Large intestine (tissue), 12 donors: ENCODE measurements at places on chromosomes 12 and 14. TPM values are rescaled to one million over a fixed set of nuclear protein-coding genes. Genes with fewer than 3 reads are reported as not detected.

DNA sequence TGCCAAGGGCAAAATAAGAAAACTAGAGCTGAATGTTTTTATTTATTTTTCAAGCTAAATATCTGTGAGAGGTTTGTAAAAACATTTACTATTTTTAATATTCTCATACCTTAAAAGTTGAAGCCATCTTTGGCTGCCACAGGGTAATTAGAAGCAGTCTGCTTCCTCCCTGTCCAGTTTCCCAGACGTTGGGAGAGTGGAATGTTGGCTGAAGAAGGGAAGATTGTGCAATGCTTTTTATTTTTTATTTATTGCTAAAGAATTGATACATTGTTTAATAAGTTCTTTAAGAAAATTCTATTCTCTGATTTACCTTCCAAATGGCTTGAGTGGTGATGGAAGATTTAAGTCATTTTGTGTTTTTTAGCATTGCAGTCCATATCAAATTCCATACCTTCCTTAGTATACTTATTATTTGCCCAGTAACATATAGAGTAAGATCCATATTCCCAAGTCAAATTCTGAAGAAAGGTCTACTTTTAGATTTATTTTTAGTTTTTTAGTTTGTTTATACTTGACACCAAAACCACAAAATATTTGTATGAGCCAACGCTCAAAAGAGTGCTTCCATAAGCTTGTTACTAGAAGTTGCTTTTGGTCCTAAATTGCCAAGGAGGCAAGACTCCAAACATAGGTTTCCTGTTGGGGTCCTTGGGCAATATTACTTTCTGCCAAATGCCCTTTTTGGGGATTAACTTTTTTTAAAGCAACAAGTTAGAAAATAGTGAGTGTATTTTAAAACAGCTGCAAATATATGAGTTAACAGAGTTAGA, 124.0 kb upstream of the CPM start:
- H3K4me3 ChIP-seq, result no peak overlapping the region
- H3K27ac ChIP-seq, result no peak overlapping the region
- H3K36me3 ChIP-seq, result no peaks in the 10 kb centered on the region
- no peak for DNase-seq
- peaks cover 9% of the 10 kb centered on the region for H3K4me1 ChIP-seq

GRCh38 chr14:70917633-70918032, 10.4 kb downstream of the PCNX1 start:
- no peaks in the 10 kb centered on the region for H3K27me3 ChIP-seq
- no peak overlapping the region for H3K27ac ChIP-seq
- no peak for DNase-seq

DNA sequence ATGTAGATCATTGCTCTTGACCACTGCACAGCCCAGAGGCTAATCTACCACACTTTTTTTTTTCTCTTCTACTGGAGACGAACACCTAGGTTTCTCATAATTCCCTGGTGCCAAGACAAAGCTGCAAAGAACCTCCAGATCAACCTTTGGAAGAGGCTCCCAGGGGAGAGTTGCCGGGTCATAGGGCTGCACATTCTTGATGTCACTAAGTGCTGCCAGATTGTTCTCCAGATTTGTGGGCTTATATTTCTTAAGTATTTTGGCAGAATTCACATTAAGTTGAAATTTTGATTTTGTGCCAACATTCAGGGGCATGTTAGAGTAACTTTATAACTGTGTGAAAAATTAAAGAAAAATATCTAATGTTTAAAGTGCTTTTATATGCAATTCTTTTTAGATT, 13.5 kb upstream of the PDZRN4 start:
- no peaks in the 10 kb centered on the region for H3K4me1 ChIP-seq
- no peak for DNase-seq
- no peaks in the 10 kb centered on the region for H3K27me3 ChIP-seq
- H3K4me3 ChIP-seq, result no peak overlapping the region
- no peak overlapping the region for H3K27ac ChIP-seq

TBX3 gene
- 71.7 TPM for polyA plus RNA-seq

SELPLG gene
- polyA plus RNA-seq, result 5.6 TPM

DNA sequence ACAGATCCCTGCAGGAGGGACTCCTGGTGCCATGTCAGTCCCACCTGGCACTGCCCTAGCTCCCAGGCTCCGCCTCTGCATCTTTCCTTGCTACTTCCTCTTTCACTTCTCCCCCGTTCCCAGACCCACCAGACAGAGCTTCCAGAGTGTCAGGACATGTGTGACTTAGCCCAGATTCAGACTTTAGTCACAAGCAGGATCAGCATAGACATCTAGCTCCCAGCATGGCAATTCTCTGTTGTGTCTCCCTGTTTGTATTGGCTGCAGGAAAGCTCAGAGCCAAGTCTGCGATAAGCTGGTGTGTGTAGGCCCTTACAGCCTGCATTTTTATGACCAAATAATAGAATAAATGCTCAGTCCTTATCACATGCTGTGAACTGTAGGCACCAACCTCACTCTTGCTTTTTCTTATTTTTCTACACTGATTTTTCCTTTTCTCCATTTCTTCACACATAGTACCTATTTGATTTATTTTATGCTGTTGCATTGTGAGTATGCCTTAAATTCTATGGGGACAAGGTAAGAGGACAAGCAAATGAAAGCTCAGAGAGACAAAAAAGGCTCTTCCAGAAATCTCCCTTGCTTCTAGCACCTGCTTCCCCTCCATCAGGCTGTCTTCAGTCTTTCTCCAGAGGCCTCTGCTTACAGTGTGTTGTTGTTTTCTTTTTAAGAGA, 5.9 kb downstream of the DHRS2 start:
- H3K36me3 ChIP-seq, result no peaks in the 10 kb centered on the region
- no peak overlapping the region for H3K4me3 ChIP-seq
- no peak overlapping the region for H3K27ac ChIP-seq

DNA sequence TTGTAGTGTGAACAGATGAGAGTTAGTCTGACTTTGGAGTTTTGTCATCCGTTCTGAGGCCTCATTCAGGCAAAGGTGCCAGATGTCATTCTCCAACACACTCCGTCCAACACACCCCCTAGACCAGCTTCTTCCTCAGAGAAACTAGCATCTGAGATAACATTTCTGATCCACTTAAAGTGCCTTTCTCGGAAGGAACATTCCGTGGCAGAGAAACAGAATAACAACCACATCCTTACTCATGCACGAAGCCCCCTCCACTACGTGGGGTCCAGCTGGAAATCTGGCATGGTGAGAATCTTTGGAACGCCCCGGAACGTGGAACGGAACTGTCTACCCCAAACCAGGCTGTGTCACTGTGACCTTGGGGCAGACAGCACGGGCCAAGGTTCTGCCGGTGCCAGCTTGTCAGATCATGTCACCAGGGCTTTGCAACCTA, 17.0 kb upstream of the BCL7A start:
- H3K4me3 ChIP-seq, result no peak overlapping the region
- H3K4me1 ChIP-seq, result no peaks in the 10 kb centered on the region
- H3K36me3 ChIP-seq, result no peaks in the 10 kb centered on the region
- H3K27me3 ChIP-seq, result no peaks in the 10 kb centered on the region
- no peak overlapping the region for H3K27ac ChIP-seq
- no peak for DNase-seq

DNA sequence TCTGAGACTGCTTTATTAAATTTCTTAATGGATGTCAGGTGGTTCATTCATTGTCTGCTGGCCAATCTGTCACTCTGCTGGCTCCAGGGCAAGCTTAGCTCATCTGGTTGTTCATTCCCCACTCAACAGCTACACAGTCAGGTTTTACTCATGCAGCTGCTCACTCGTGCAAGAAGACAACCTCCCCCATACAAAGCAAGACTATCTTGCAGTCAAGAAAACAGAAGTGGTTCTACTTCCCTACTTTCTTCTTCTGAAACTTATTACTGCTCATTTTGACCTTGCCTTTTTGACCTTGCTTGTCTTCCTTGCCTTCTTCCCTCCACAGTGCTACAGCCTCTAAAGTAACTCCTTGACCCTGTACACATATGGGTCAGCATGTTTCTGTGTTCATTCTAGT, 277.9 kb downstream of the SSPN start:
- H3K36me3 ChIP-seq, result peaks cover 4% of the 10 kb centered on the region
- H3K27ac ChIP-seq, result no peak overlapping the region
- no peak for DNase-seq
- no peak overlapping the region for H3K4me3 ChIP-seq
- H3K27me3 ChIP-seq, result no peaks in the 10 kb centered on the region

DNA sequence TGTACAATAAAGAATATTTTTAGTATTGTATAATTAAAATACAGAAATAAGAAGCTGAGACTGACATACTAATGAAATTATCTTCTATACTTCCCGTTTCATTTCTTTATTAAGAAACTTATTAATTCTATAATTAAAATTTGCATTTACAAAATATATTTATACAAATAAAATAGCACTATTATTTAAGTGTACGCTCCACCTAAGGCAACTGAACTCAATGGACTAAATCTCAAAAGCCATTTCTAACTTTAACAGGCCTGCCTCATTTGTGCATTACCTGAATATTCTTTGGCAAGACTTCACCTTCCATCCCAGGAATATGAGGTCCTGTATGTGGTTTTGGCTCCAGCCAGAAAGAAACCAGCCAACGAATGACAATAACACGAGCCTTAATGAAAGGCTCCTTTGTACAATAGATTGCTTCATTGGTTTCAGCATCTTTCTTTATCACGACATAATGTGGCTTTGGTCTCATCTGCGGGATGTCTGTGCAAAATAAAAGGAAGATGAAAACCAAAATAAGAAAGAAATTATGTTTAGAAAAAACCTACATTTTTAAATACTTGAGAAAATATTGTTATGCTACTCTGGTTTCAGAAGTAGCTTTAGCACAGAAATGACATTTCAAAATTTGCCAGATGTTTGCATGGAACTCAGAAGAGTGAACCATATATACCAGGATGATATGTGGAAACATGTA, 58.7 kb downstream of the RALGAPA1 start:
- no peaks in the 10 kb centered on the region for H3K27me3 ChIP-seq
- H3K4me3 ChIP-seq, result no peak overlapping the region
- no peaks in the 10 kb centered on the region for H3K4me1 ChIP-seq
- peaks cover 33% of the 10 kb centered on the region for H3K36me3 ChIP-seq
- DNase-seq, result no peak

PLBD2 gene
- polyA plus RNA-seq, result 21.2 TPM

IRAK3 gene
- 3.4 TPM for polyA plus RNA-seq
